ENCODE measurements at places on chromosomes 4 and X. TPM values are rescaled to one million over a fixed set of nuclear protein-coding genes. Genes with fewer than 3 reads are reported as not detected.

DNA sequence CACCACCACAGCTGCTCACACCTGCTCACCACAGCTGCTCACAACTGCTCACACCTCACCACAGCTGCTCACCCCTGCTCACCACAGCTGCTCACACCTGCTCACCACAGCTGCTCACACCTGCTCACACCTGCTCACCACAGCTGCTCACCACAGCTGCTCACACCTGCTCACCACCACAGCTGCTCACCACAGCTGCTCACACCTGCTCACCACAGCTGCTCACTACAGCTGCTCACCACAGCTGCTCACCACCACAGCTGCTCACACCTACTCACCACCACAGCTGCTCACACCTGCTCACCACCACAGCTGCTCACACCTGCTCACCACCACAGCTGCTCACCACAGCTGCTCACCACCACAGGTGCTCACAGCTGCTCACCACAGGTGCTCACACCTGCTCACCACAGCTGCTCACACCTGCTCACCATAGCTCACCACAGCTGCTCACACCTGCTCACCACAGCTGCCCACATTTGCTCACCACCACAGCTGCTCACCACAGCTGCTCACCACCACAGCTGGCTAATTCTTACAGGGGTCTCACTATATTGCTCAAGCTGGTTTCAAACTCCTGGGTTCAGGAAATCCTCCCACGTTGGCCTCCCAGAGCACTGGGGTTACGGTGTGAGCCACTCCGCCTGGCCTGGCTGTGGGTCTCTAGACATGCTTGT, 30.4 kb upstream of the CPLX1 start:
- DNase-seq = no peak

GRCh38 chr4:107196312-107196711, 160.2 kb upstream of the DKK2 start:
- DNase-seq = no peak

GRCh38 chr4:10587697-10588096, 96.9 kb downstream of the CLNK start:
- DNase-seq = no peak

DNA sequence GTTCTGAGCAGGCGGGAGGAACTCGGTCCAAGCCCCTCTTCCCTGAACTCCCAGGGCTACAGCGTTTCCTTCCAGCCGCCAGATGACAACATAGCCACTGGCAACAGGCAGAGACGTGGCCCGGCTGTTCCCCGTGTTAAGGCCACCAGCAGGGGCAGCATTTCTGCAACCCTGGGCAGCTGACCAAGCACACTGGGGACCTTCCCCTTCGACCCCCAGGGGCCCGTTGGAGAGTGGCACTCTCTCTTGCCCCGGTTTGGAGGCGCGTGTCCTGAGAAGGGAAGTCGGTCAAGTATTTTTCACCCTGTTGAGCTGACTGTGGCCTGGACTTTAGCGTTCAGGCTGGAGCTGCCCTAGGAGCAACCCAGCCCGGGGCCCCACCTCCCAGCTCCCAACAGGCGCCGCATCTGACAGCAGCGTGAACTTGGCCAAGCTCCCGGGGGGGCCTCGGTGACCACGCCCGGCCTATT, 37.6 kb downstream of the ZBTB49 start:
- no peak for DNase-seq

- DNase-seq = no peak
These were observed 88.2 kb upstream of the STS start for GRCh38 chrX:7059214-7059838.

GRCh38 chrX:154735695-154736393, 15.0 kb downstream of the GAB3 start:
- DNase-seq = no peak

DNA sequence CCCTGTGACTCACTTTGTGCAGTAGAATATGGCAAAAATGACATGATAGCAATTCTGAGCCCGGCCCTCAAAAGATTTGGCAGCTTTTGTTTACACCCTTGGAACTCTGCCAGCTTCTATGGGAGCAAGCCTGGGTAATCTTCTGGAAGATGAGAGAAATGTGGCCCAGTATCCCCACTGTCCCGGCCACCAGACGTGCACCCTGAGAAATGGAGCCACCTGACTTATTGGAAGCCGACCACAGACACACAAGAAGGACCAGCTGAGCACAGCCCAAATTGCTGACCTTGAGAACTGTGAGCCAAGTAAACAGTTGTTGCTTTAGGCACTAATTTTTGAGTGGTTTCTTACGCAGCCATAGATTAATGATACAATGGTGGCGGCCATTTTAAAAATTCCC, 197.0 kb downstream of the STIM2 start:
- DNase-seq = no peak

ERCC6L gene
- 6.5 TPM for total RNA-seq

CABS1 gene
- total RNA-seq = not detected

CFAP99 gene
- 0.85 TPM for total RNA-seq

PAQR3 gene
- total RNA-seq = 7.9 TPM
